ENCODE measurements at places on chromosomes 3 and 15.

DNA sequence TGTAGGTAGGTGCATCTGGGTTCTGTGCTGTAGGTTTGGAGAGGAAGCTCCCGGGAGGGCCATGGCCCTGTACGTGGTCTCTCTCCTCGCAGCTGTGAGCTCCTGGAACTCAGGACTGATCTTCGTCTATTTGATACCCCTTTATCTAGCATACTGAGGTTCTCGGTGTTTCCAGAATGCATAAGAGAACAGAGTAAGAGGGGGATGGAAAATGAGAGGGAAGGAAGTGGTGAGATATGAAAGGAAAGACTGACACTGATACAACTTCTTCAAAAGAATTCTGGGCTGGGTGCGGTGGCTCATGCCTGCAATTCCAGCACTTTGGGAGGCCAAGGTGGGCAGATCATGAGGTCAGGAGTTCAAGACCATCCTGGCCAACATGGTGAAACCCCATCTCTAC is 90.7 kb downstream of the CHRD start:
- no peak for DNase-seq

DNA sequence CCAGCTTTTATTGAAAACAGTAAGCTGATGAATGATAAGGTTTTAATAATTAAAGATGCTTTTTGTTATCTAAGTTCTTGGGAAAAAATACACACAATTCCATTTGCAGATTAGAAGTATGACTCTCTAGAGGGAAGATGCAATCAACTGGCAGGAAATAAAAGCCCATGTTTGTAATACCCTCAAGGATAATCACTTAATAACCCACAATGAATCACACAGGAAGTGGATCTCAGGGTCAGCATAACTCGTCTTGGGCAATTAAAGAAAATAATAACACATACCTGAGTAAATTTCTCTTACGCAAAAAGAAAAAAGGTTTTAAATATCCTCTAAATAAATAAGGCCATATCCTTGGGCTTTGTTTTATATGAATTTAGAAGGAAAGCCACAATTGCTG is 9.4 kb upstream of the EID1 start:
- DNase-seq, result no peak

DNA sequence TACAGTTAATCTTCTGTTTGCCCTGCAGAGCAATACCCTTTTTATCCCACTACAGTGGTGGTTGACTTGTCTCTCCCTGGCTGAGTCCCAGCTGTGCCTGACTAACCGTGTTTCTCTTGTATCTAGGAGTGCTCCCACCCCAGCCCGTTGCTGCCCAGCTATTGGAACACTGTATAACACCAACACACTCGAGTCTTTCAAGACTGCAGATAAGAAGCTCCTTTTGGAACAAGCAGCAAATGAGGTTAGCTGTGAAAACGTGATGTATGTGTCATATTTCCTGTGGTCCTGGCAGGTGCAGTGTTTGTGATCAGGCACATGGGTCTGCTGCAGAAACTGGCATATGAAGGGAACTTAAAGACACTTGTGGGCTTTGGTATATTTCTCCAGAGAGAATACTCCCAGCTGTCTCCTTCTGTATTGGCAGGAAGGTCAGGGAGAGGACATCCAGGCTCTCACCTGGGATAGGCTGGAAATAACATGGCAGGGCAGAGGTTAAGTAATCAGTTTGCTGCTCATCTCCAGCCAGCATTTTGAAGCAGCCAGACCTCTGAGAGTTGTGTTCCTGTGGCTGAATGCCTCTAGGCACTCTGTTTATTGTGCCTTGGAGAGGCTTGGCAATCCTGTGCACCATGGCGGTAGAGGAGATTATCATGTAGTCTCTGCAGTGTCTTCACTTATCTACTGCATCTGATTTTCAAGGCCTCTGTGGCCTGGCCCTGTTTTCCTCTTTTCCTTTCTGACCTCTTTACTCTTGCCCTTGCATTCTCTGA is 34.8 kb downstream of the ATG7 start:
- DNase-seq, result no peak

GRCh38 chr15:33638453-33638852 is 327.7 kb downstream of the RYR3 start:
- no peak for DNase-seq

- DNase-seq, result no peak
Measured at GRCh38 chr15:68343579-68344225, 66.2 kb downstream of the FEM1B start.

GRCh38 chr15:82846621-82847020 is 37.2 kb downstream of the WHAMM start:
- no peak for DNase-seq

- DNase-seq, result no peak
Measured at GRCh38 chr3:120425572-120426250, 25.1 kb downstream of the FSTL1 start.

DNA sequence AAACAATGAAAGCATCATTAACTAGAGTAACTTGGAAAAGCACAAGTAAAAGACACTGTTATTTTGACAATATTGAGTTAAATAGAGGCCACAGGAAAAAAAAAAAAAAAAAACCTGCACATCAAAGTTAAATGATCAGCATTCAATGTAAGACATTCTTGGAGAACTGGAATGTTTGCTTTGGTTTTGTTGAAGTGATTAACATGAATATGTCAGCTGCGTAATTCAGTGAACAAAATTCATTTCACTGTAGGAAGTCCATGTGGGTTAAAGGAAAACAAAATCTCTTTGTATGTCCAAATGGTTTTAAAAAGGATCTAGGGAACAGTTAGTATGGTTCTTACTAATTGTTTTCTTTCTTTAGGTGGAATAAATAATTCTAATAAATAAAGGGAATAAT is 252.8 kb upstream of the CNTN6 start:
- DNase-seq, result no peak

GRCh38 chr3:97994328-97994945 is 22.2 kb upstream of the RIOX2 start:
- no peak for DNase-seq

DNA sequence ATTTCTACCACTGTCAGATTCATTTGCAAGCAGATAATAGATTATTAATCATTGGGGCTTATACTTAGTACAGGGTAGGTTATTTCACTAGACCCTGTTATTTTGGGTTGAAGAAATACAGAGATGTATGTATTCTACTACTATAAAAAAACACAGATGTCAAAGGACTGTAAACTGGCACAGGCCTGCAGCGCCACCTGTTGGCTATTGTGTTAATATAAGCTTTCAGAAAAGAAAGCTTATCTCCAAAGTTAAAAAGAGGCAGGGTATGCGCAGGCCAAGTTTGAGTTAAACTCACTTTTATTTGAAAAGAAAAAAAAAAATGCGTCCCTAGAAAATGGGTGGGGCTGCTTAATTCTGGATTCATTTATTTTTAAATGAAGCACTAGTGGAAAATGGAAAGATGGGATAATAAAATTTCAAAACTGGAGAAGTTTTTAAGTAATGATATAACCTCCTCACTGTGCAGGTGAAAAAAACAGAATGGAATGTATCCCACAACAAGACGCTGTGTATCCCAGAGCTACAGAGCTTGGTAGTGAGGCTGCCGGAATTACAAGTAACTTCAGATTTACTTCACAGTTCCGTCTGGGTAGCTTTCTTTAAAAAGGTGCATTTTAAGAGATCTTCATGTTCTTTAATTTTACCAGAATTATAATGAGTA is 407.2 kb upstream of the TGFBR2 start:
- DNase-seq, result peak; percentile 74

- DNase-seq, result no peak
Measured at GRCh38 chr15:66302489-66303278, 9.3 kb downstream of the DIS3L start.

- peak; percentile 77 for DNase-seq
Measured at GRCh38 chr3:51637941-51638471, 33.0 kb upstream of the TEX264 start.

GRCh38 chr3:8603115-8603710 is 41.4 kb downstream of the SSUH2 start:
- no peak for DNase-seq

- no peak for DNase-seq
Measured at GRCh38 chr3:62135741-62136140, 237.6 kb downstream of the FEZF2 start.

DNA sequence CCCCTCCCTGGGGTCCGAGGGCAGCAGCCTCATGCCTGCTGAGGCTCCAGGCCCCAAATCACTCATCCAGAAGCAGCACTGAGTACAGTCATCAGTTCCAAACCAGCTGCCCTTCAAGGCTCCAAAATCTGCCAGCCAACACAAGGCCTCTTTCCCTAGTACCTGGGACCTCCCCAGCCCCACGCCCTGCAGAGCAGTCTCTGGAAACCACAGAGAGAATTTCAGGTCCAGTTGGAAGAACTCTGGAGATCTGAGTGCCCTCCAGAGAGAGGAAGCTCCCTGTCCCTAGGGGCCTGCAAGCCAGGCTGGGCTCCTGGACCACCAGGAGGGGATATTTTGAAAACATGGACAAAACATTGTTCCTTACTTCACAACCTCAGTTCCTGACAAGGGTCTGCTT is 26.2 kb downstream of the TKT start:
- DNase-seq, result no peak

- DNase-seq, result no peak
Measured at GRCh38 chr3:61814674-61815073, 253.3 kb downstream of the PTPRG start.

DNA sequence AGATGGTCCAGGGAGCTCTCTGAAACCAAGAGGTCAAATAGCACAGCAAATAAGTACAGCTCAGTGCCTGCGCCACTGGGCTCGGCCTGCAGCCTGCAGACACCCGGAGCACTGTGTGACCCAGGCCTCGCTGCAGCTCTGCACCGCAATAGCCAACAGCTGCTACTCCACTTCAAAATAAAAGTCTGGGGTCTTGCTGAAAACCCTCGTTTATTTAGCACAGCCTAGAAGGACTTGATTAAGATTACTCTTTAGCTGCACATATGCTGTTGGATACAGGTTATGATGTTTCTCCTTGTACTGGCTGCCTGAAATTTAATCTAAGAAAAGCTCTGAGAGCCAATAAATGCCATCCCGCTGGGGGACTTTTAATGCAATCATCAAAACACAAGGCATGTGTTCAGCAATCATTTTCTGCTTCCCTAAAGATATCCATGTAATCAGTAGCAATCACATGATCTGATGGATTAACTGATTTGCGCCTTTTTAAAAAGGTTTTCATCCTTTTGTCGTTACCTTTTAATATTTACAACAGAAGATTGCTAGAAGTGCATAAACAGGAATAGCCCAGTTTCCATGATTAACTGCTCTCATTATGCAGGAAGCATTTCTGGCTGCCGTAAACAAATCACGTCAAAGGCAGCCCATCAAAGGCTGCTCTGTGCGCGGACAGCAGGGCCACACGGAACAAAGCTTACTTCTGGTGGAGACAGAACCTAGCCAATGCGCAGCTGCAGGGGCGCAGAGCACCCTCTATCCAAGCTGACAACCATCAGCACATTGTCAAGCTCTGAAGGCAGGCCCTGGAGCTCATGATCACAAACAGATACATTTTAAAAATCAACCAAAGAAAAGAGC is 58.8 kb downstream of the CLASP2 start:
- peak; percentile 64 for DNase-seq

GRCh38 chr3:42819351-42819965 is 10.2 kb downstream of the ACKR2 start:
- DNase-seq, result no peak

- DNase-seq, result no peak
Measured at GRCh38 chr3:192869131-192870031, 48.3 kb downstream of the MB21D2 start.

DNA sequence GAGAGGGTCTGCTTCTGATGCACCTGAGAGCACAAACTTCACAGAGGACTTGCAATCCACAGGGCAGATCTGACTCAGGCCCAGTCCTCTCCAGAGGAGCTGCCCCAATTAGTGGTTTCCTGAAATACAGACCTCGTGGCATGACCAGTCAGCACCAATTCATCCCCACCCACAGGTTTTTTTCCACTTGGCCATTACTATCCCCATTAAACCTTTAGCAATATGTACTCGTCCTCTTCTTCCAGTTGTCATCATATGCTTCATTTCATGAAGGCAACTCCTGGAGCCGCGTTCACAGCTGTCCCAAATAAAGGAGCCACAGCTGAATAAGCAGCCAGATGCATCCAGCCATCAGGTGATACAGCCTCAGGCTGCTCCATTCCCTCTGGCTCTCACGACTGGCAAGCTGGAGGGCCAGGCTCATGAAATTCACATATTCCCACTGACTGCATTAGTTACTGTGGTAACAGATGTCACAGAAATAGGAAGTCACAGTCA is 163.1 kb downstream of the FMN1 start:
- no peak for DNase-seq

GRCh38 chr3:8970971-8971589 is 7.8 kb upstream of the RAD18 start:
- DNase-seq, result peak; percentile 84

GRCh38 chr15:89749951-89750559 is 994 bp downstream of the MESP1 start:
- DNase-seq, result peak; percentile 15

DNA sequence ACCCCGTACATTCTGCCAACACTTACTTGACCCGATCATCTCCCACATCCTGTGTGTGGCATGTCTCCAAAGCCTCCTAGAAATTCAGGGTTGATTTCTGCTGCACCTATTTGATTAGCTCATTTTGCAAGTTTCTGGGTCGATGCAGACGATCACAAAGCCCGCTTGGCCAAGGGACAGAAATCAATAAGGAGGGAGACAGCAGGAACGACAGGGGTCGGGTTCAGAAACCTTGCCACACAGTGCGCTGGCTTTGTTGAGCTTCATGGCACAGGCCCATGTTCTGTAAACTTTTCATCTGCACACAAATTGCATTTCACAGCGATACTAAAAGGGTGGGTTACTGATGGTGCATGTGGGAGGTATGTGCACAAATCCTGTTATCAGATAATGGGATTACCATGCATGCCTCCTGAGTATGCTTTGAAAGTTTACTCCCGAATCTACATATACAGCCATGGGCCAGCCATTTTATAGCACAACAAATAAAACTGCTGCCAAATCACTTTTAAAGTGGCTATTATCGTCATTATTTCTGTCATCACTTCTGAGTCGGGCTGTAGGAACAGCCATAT is 95.9 kb upstream of the ATP11B start:
- no peak for DNase-seq

DNA sequence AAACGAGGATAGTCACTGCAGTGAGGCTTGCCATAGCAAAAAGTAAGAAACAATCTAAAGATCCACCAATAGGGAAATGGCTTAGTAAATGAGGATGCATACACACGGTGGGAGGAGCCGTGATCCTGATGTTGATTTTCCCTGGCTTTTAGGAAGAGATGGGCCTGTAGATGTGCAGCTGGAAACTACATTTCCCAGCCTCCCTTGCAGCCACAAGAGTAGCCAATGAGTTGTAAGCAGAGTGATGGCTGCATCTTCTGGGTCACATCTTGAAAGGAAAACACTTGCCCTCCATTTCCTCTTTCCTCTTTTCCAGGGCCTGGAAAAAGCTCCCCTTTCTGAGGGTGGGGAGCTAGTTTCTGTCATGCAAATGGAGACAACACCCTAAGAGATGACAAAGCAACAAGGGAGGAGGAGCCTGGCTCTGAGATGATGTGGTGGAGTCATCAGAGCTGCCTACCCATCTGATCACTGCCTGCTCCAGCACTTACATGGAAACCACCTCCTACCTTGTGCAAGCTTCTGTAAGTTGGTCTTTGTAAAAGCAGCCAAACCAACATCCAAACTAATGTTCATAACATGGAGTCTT is 139.1 kb downstream of the TLE3 start:
- DNase-seq, result no peak

GRCh38 chr3:30475038-30475808 is 131.2 kb upstream of the TGFBR2 start:
- no peak for DNase-seq
